ENCODE measurements at places on chromosomes 12 and 14.

DNA sequence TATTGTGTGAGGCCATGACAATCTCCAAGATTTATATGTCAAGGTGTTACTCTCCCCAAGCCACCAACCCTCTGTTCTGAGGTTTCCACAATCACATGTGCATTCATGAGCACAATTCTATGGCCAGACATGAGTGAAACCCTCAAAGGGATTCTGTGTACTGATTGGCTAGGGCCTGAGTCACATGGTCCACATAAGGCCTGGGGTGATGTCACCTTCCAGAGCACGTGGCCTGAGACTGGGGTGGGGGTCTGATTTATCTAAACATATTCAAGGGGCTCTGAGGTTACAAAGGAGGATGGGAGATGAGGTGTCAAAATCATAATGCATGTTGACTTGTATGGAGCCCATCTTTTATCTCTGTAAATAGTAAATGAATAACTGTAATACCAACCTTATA lies 1369.9 kb upstream of the TMEM132C start:
- no peak for DNase-seq

GRCh38 chr14:24813089-24813815 lies 179.3 kb upstream of the GZMB start:
- DNase-seq = no peak

GRCh38 chr12:24379861-24380521 lies 430.5 kb upstream of the SOX5 start:
- DNase-seq = no peak

GRCh38 chr12:80938397-80938796 lies 663 bp upstream of the LIN7A start:
- no peak for DNase-seq

DNA sequence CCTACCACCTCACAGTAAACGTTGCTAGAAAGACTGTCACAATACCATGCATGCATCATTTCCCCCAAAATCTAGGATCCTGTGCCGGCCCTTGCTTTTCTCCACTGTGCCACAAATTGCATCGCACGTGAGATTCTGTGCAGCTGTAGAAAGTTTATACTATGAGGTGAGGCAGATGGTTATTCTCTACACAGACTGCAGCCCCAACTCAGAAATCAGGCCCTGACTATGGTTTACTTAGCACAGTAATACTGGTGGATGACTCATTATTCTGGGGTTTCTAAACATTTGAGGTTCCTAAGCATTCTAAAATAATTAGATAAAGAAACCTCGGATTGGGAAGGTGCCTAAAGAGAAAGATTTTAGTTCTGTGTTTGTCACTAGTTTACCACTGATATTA lies 163.8 kb upstream of the CCDC198 start:
- no peak for DNase-seq

GRCh38 chr14:33643426-33644181 lies 307.3 kb downstream of the EGLN3 start:
- DNase-seq = no peak

- no peak for DNase-seq
Observed at GRCh38 chr12:75658901-75659823, 147.8 kb upstream of the KRR1 start.
